ENCODE measurements at places on chromosomes 16 and 17.

GRCh38 chr16:12728469-12728868 is 75.2 kb downstream of the CPPED1 start:
- no peak for DNase-seq

DNA sequence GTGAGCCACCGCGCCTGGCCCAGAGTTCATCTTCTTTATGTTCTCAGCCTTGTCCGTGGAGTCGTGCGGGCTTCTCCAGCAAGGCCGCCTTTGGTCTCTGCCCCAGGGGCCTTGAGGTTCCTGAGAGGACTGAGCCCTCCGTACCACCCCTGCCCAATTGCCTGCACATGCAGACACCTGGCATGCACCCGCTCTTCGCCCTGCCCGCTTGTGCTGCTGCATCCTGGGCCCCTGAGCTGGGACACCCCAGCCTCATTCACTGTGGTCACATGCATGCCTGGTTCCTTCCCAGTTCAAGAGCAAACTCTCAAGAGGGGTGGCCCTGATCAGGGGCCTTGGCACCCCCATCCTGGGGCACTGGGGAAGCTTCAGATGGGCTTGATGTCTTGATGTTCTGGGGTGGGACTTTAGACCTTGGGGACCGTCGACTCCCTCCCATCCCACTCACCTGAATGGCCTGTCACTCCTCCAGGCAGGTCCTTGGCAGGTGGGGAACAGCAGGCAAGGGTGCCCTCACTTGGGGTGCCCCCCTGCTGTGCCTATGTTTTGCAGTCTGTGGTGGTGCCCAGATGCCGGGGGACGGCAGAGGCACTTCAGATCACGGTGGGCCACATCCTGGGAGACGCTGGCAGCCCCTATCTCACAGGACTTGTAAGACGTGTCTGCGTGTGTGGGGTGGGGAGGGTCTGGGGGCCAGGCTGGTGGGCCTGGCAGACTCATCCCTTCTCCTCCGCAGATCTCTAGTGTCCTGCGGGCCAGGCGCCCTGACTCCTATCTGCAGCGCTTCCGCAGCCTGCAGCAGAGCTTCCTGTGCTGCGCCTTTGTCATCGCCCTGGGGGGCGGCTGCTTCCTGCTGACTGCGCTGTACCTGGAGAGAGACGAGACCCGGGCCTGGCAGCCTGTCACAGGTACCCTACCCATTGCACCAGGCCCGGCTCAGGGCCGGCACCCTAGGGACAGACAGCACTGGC is 12.7 kb upstream of the SPNS2 start:
- no peak for DNase-seq

DNA sequence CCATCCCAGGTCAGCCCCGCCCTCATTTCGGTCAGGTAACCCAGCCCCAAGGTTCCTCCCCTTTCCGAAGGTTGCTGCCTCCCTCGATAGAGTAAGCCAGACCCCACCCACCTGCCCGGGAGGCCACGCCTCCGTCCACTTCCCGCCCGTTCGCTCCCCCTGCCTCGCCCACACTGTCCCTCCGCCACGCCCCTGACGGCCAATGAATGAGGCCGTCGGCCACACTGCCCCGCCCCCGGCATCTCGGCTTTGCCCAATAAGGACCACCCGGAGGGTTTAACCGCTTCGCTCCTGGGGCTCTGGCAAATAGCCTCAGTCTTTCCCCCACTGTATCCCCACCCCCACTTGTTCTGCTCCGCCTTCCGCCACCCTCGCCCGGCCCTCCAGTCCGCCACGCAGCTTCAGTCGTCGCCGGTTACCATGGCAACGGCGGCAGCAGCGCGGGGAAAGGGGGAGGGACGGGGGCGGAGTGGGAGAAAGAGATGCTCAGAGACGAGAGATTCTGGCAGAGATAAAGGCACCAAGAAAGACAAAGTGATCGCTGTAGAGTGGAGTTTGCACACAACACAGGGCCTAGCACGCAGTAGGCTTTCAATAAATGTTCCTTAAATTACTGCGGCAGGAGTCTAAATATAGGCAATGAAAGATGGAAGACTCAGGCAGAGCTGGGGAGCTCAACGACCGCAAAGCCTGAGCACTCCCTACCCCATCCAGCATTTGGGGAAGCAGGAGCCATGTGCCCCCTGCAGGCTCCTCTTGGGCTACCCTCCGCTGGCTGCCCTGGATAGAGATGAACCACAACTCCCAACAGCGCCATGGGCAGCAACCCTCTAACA is 5.1 kb downstream of the DLG4 start:
- DNase-seq: peak; percentile 96

GRCh38 chr17:9403257-9403656 is 172.4 kb downstream of the STX8 start:
- no peak for DNase-seq
